ENCODE measurements at places on chromosomes 4 and X. TPM values are rescaled to one million over a fixed set of nuclear protein-coding genes. Genes with fewer than 3 reads are reported as not detected.

RTL3 gene
- under 0.01 TPM for total RNA-seq

DNA sequence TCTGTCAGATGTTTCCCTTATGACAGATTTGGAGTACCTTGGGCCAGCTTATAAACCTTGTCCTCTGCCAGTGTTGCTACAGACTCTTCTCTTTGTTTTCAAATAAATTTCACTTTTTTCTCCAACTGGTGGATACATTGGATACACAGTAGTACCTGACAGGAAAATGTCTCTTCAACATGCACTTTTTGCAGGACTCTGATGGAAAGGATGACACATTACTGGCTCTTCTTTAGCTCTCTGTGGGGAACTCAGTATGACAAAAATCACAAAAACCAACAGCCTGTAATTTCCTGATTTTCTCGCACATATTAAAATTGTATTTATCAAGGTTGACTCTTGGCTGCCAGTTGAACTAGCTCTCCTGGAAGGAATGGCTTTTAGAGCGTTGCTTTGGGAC, 61.3 kb upstream of the GIMD1 start:
- H3K27ac ChIP-seq = no peak overlapping the region
- H3K27me3 ChIP-seq = peaks cover 3% of the 10 kb centered on the region
- no peak for DNase-seq
- H3K4me3 ChIP-seq = no peak overlapping the region
- H3K36me3 ChIP-seq = no peaks in the 10 kb centered on the region

GRCh38 chrX:134803551-134804183, 145.4 kb upstream of the PLAC1 start:
- DNase-seq = no peak
- no peaks in the 10 kb centered on the region for H3K27me3 ChIP-seq
- no peak overlapping the region for H3K4me3 ChIP-seq

DNA sequence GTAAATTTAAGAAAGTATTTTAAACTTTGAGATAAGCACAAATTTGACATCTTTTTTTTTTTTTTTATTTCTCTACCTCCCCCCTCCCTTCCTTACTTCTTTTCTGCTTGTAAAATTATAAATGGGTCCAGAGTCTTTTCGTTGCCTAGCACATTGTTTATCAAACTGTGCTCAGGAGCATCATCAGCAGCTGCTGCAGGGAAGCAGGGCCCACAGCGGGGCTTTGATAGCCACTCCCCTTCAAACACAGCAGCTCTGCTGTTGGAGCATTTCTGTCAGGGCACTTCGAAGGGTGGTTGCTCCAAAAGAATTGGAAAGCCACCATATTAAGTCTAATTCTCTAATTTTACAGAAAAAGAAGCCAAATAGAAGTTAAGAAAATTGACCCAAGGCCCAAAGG, 588.3 kb downstream of the SPRY1 start:
- no peak for DNase-seq
- no peak overlapping the region for H3K27ac ChIP-seq
- no peaks in the 10 kb centered on the region for H3K36me3 ChIP-seq
- H3K27me3 ChIP-seq = no peaks in the 10 kb centered on the region
- no peak overlapping the region for H3K4me3 ChIP-seq
- peaks cover 21% of the 10 kb centered on the region for H3K4me1 ChIP-seq

- no peak overlapping the region for H3K27ac ChIP-seq
- DNase-seq = no peak
- H3K27me3 ChIP-seq = no peaks in the 10 kb centered on the region
- no peak overlapping the region for H3K4me3 ChIP-seq
- H3K36me3 ChIP-seq = no peaks in the 10 kb centered on the region
Measured at GRCh38 chr4:65310586-65310985, 359.7 kb downstream of the EPHA5 start.

GRCh38 chr4:83605744-83606172, 69.8 kb downstream of the GPAT3 start:
- no peaks in the 10 kb centered on the region for H3K27me3 ChIP-seq
- H3K4me3 ChIP-seq = no peak overlapping the region
- no peak overlapping the region for H3K27ac ChIP-seq
- DNase-seq = no peak

DNA sequence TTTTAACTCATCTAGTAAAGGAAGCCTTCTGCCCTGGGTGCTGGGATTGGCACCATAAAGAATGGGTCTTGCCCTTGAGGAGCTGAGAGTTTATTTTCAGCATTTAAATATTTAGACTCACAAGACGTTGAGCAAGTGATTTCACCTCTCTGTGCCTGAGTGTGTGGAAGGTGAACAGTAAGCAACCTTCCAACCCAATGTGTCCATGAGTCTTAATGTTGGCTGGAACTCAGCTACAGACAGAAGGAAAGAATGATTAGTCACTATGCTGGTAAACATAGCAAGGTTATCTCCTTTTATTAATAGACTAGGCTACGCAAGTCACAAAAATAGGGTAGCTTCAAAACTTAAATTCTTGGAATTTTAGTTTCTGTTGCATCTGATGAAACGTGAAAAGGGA, 277.4 kb upstream of the GATB start:
- H3K27me3 ChIP-seq = no peaks in the 10 kb centered on the region
- no peaks in the 10 kb centered on the region for H3K36me3 ChIP-seq

DNA sequence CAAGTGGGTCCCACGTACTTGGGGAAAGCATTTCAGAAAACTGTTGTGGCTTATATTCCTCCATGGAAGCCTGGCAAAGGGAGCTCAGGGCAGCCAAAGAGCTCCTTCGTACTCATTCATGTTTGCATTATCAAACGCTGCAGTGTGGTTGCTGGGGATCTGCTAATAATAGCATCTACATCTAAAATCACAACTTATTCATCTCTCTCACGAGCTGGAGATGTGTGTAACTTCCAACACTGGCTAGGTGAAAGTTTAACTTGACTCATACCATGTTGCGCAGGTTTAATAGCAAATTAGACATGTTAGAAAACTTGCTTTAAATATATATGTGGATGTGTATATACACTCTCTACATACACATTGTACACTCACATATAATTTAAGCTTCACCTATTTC, 415.1 kb downstream of the AFF2 start:
- H3K27me3 ChIP-seq = no peaks in the 10 kb centered on the region
- H3K4me1 ChIP-seq = no peaks in the 10 kb centered on the region
- peak; percentile 23 for DNase-seq
- H3K4me3 ChIP-seq = no peak overlapping the region

DNA sequence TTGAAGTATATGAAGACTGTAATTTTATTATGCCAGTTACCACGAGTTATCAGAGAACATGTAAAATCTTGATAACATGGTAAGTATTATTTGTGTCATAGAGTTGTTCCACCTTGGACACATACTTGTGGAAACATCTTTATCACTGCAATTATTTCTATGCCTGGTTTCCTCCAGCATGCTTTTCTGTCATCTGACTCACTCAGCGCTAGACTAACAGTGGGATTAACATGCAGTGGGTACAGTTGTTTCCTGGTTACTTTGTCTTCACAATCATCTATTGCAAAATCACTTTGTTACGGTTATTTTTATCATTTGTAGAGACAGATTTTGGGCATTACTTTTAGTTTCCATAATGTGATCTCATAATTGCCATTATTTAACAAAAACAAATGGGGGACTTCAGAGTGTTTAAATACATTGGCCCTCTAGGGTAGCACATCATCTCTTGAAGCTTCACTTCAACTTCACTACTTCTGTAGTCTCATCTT, at the start of gene STATH:
Gene STATH, plus strand, starts transcription at position 441 of the 491 bp plus-strand sequence. CDS start 2,472 bp downstream, outside the sequence.
- H3K27ac ChIP-seq = no peak within 1 kb of the TSS
- H3K4me1 ChIP-seq = no peaks in the 10 kb centered on the region
- no peak within 1 kb of the TSS for H3K4me3 ChIP-seq
- DNase-seq = no peak

SERPINA7 gene
- not detected for total RNA-seq

GRCh38 chr4:142465526-142465925, 380.6 kb downstream of the INPP4B start:
- no peaks in the 10 kb centered on the region for H3K4me1 ChIP-seq
- H3K27ac ChIP-seq = no peak overlapping the region
- no peaks in the 10 kb centered on the region for H3K27me3 ChIP-seq
- H3K36me3 ChIP-seq = no peaks in the 10 kb centered on the region
- H3K4me3 ChIP-seq = no peak overlapping the region

DNA sequence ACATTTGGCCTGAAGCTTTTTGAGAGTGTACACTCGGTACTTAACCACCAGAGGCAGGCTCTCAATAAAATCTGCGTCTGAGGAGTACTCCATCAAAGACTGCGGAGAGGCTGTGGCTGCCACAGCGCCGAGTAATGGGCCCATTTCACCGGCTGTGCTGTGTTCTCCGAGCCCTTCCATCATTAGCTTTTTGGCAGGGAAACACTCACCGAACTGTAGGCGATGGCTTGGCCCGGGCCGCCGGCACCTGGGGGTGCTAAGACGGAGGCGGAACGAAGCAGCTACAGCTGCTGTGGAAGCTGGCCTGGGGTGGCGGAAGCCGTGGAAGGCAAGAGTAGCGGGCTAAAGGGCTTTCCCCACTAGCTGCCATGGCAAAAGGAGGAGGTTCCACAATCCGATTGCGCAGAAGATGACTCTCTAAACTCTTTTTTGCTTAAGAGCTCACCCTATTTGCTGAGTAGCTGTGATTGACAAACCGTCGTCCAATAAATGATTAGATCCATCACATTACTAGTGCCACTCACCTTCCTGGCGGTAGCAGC, 48.5 kb upstream of the PABPC1L2A start:
- peak; percentile 26 for DNase-seq
- no peaks in the 10 kb centered on the region for H3K36me3 ChIP-seq
- H3K27ac ChIP-seq = no peak overlapping the region

- no peaks in the 10 kb centered on the region for H3K4me1 ChIP-seq
- no peaks in the 10 kb centered on the region for H3K36me3 ChIP-seq
- H3K27ac ChIP-seq = no peak overlapping the region
- H3K27me3 ChIP-seq = no peaks in the 10 kb centered on the region
Measured at GRCh38 chr4:97349468-97350186, 793.6 kb downstream of the STPG2 start.

FRG2 gene
- total RNA-seq = not detected

GRCh38 chr4:16785793-16786527, 112.5 kb downstream of the LDB2 start:
- H3K27me3 ChIP-seq = no peaks in the 10 kb centered on the region
- H3K4me3 ChIP-seq = no peak overlapping the region
- peak; percentile 34 for DNase-seq

DNA sequence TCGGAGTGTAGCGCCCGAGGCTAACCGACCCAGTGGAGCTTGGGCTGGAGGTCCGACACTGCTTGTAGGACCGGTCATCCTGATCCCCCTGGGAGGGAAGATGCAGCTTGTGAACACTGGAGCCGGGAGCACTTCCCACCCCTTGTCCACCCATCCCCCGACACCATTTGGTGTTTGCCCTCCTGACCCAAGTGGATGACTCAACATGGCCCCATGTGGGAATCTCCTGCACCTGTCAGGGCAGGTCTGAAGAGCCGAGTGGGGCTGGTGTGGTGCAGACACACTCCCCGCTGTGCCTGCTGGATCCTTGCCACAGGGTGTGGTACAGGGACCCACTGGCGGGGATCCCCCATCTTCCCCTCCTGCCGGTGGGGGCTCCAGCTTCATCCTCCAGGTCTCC, 90.0 kb upstream of the AFAP1 start:
- H3K4me3 ChIP-seq = no peak overlapping the region
- H3K36me3 ChIP-seq = no peaks in the 10 kb centered on the region
- peaks cover 22% of the 10 kb centered on the region for H3K27me3 ChIP-seq
- peak; percentile 78 for DNase-seq
- no peak overlapping the region for H3K27ac ChIP-seq

DNA sequence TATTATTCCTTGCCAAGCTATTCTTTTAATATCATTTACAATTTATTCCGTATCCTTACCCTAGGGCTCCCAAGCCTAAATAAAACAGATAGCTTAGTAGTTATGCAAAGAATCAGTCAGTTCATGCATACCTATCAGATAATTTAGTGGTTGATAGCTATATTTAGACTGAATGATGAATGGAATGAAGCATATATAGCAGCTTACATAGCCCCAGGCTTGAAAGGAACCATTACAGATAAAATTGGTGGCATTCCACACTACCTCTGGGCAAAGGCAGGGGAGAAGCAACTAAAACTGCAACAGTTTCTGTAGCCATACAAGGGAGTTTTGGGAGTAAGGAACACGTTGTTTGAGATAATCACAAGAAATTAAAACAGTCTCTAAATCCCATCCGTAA, 2.7 kb downstream of the ACE2 start:
- peak; percentile 22 for DNase-seq
- no peaks in the 10 kb centered on the region for H3K4me1 ChIP-seq
- H3K27me3 ChIP-seq = peaks cover 3% of the 10 kb centered on the region
- no peaks in the 10 kb centered on the region for H3K36me3 ChIP-seq

DNA sequence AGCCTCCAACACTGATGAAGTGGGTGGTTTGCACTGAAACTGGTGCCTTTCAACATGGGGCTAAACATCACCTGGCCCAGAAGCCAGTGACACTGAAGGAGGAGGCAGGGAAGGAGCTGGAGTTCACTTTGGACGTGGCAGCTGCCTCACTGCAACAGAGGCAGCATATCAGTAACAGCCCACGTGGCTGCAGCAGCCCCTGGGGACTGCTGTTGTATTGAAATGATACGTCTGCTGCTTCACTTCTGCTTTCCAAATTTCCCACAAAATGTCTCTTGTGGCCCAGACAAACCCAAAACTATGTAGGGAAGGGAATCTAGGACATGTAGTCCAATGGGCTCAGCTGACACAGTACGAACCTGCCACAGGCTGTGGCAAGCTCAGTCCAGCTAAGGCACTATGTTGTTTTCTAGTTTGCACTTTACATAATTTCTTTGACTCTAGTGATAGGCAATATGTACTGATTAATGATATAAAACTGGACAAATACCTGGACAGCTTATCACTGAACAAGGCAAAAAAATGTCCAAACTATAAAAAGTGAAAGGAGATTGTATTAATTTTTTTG, 84.7 kb upstream of the RAPGEF2 start:
- H3K27me3 ChIP-seq = no peaks in the 10 kb centered on the region
- no peaks in the 10 kb centered on the region for H3K4me1 ChIP-seq
- H3K27ac ChIP-seq = no peak overlapping the region
- DNase-seq = no peak

DNA sequence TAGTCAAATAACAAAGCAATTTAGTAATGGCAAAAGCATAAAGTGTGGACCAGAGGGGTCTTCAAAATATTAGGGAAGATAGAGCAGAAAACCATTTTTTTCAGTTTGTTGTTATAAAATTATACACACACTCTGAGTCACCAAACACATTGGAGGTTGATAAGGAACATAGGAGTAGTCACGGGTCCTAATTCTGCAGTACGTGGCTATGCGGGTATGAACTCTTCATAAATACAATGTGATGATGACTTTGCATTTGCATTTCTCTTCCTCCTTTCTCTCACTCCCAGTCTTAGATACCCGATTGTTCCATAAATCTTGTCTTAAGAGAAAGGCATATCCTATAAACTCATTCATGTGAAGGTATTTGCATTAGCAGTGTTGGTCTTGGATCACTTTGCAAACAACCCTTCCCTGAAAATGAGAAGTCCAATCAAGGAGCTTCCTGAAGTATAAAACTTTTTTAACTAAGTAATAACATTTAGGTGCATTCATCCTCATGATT, 223.6 kb downstream of the PALLD start:
- no peak overlapping the region for H3K4me3 ChIP-seq
- no peak for DNase-seq
- H3K36me3 ChIP-seq = peaks cover 26% of the 10 kb centered on the region
- H3K27me3 ChIP-seq = no peaks in the 10 kb centered on the region

All from osteoblast (primary cell).